ENCODE measurements at places on chromosomes 5 and 9.

GRCh38 chr9:114884787-114885452 is 45.5 kb downstream of the TNFSF8 start:
- DNase-seq = no peak

DNA sequence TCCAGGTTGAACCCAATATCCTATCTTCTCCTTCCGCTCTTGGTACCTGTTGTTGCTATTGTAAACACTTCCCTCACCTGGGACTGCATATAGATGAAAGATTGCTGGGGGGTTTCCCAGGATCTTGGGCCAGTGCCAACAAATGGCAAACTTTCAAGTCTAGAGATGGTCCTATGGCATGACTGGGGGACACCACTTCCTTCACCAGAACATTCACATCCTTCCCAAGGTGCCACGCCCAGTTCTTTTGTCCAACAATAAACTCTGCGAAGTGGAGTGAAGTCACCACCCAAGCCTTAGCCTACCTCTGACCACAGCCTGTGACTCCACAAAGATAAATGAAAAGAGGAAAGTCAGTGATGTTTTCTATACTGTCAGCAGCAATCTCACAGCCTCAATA is 34.4 kb downstream of the DOCK8 start:
- no peak for DNase-seq

GRCh38 chr5:139974661-139975060 is 68.4 kb downstream of the NRG2 start:
- no peak for DNase-seq

DNA sequence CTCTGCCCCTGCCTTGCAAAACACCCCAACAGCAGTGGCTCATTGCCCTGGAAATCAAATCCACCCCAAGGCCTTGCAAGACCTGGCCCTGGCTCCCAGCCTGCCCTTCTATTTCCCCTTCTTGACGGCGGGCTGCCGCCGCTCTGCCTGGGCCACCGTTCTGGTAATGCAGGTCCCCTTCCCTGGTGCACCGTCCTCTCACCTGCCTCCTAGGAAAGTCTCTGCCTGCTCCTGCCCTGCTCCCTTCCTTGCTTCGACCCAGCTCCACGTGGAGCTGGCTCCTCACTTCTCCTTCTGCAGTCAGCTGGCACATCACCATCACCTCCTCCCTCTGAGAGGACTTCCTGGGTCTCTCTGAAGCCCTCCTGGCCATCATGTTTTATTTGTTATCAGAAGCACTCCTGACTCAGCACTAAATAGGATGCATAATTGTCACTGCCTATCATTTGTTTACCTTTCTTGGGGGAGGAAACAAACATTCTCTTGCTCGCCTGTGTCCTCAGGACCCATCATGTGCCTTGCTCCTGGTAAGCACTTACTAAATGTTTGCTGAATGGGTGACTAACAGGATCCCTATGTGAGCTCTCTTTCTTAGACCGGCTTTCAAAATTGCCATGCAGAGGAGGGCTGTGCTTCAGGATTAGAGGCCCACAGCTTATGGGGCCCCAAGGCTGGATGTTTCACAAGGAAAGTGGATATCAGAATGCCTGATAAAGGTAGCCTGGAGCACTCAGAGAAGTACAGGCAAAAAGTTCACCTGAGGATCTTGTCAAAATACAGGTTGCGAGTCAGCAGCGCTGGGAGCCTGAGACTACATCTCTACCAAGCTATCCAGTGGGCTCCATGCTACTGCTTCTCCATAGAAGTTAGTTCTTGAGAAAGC is 19.6 kb upstream of the C5orf47 start:
- no peak for DNase-seq

DNA sequence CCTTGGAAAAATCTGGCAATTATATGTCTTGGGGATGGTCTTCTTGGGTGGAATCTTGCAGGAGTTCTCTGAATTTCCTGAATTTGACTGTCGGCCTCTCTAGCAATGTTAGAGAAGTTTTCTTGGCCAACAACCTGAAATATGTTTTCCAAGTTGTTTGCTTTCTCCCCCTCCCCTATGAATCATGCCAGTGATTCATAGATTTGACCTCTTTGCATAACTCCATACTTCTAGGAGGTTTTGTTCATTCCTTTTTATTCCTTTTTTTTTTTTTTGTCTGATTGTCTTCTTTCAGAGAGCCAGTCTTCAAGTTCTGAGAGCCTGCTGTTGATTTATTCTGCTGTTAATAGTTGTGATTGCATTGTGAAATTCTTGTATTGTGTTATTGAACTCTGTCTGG is 56.7 kb upstream of the SLC44A1 start:
- DNase-seq = no peak

GRCh38 chr5:139762615-139763170 is 32.9 kb upstream of the PSD2 start:
- DNase-seq = no peak

DNA sequence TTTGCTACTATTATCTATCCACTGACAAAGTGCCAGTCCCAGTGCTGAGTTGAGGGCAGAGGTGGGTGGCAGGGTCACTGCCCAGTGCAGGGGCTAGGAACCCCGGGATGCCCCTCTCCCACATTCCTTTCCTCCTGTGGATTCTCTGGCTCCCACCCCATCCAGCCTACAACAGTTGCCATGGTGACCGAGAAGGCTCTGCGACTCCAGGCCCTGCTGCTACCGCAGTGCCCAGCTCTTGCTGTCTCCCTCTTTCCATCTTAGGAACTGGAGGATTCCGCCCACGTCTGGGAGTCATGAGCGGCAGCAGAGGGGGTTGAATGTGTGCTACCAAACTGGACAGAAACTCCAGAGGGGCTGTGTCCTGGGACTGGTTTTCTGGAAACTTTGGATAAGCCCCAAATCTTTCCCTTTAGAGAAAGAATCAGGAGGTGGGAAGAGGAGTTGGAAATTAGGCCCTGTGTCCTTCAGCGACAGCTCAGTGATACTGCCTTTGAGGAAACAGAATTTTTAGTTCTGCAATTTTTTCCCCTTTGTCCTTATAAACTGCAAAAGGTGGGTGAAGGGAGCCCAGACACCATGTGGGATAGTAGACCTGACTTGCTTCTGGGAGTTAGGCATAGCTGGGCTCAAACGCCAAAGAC is 20.7 kb upstream of the C5orf47 start:
- DNase-seq = no peak

DNA sequence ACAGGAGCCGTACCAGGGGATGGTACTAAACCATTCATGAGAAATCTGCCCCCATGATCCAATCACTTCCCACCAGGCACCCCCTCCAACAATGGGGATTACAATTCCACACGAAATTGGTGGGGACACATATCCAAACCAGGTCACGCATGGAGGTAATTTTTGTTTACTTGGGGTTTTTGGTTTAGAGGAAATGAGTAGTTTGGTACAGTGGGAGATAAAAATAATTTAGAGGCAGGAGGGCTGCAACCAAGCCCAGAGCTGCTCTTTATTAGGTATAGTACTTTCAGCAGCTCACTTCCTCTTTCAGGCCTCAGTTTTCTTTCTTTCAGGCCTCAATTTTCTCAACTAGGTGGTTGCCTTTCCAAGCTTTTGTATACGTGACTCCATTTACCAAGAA is 23.2 kb downstream of the PRUNE2 start:
- no peak for DNase-seq

DNA sequence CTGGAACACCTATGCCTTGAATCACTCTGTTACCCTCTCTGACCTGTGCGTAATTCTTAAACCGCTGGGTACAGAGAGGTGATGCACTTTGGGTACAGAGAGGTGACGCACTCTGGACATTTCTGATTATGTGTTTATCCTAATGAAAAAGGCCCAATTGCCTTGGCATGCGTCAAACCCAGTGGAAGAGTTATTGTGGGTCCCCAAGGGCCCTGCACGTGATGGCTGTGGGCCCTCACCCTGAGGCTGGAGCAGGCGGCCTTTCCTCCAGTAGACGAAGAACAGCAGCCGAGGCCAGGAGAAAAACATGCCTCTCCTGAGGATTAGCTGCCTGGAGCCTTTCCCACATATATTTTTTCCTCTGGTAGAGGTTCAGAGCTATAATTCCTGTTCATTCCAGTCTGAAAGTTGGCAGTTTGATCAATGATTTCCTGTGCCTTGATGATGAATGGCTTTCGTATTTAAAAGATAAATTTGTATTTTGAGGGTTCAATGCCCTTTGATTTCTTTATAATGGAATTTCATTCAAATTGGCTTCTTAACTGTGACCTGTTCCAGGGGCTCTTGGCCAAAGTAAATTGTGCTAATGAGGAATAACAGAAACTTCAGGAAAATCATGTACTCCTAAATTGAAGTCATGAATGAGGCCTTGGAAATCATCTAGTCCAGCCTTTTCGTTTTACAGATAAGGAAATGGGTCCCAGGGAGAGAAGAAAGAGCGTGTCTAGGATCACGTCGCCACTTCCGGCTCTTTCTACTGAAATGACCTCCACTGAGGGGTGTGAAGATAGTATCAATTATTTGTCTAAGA is 22.8 kb downstream of the ACER2 start:
- DNase-seq = no peak

DNA sequence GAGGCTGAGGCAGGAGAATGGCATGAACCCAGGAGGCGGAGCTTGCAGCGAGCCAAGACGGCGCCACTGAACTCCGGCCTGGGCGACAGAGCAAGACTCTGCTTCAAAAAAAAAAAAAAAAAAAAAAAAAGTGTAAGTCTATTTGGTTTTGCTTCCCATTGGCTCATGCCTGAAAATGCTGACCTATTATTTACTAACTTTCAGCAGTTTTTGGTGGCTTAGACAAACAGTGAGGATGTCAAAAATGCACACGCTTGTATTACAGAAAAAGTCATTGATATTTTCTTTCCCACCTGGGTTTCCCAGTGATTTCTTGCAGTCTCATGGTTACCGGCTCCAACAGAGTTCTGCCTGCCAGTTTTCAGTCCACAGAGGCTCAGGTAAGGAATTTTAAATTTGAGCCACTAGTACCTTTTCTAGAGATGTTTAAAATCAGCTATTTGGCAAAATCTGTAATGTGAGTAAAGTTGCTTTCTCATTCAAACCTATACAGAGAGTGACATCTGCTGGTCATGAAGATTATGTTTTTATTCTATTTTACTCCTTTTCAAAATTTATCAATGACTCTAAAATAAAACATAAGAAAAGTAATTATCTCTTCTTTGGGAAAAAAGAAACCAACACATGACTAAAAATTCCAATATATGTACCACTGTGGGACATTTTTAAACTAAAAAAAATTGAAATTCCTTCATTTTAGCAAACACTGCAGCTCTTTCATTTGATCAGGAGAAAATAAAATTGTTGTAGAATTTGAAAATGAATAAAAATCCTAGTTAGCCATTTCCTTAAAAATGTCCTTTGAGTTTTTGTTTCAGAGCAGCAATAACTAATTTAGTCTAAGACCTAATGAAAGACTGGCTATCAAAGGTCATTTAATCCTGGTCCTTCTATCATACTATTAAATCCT is 8.8 kb downstream of the FAM200C start:
- DNase-seq = no peak

GRCh38 chr5:142785206-142785605 is 15.0 kb downstream of the ARHGAP26 start:
- no peak for DNase-seq

- peak; percentile 55 for DNase-seq
These were observed 576.3 kb downstream of the PDE4D start for GRCh38 chr5:59317023-59317773.

DNA sequence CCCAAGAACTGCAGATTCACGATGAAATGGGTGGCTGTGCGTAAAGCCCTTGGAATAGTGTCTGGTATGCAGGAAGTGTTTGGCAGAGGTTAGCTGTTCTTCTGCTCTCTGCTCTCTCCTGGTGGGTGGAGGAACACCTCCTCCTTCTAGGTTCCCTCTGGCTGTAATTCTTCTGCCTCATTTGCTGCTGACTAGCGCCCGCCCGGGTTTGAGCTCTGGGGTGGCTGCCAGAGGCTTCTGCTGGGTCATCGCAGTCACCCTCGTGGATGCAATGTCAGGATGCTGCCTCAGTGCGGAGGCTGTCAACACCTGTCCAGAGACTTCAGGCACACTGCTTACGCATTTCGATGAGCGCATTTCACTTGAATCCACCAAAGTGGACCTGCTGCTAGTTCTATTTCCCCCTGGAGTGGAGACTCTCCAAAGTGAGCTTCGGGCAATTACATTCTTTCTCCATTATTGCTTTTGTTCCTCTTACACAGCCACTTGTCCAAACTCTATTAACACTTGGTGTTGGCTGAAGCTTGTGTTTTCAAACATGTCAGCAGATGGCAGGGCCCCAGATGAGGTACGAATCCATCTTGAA is 11.7 kb downstream of the DOCK2 start:
- no peak for DNase-seq

GRCh38 chr5:139660105-139660922 is 12.2 kb downstream of the CXXC5 start:
- no peak for DNase-seq

- DNase-seq = peak; percentile 36
These were observed 205.3 kb upstream of the WWC1 start for GRCh38 chr5:168086104-168086610.

DNA sequence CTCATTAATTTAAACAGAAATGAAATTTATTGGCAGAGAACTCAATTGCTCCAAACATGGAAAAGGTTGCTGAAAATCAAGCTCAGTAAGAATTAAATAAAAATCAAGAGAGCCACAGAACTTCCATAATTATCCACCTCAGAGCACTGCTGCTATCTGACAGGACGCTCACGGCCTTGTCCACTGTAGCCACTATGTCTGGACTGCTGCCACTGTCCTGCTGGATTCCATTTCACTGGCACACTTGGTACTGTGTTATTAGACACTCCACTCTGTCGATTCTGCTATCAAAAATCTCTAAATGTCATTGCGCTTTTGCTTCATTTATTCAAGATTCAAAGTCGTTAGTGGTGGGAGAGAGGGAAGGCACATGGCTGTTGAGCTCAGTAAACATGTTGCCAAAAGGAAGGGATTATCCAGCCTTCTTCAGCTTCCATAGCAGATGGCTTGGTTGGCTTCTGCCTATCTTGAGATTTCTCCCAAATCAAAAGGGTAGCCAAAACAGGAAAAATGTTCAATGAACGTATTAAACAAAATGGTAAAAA is 815.0 kb downstream of the CDH18 start:
- DNase-seq = no peak

DNA sequence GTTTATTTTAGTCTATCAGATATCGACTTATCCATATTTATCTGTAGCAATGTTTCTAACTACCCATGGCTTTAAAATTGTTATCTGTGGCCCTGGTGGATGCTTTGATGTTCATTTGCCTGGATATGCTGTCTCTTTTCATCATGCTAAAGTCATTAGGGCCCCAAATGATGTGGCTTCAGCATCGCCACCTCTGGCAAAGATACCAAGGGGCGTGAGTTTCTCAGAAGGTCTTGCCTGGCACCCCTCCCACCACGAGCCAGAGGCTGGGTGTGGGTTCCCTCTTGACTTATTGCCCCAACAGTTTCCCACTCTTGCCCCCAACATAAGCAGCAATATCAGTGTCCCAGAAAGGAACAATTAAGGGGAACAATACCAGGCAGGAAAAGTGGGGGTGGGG is 5.4 kb downstream of the ROPN1L start:
- no peak for DNase-seq

DNA sequence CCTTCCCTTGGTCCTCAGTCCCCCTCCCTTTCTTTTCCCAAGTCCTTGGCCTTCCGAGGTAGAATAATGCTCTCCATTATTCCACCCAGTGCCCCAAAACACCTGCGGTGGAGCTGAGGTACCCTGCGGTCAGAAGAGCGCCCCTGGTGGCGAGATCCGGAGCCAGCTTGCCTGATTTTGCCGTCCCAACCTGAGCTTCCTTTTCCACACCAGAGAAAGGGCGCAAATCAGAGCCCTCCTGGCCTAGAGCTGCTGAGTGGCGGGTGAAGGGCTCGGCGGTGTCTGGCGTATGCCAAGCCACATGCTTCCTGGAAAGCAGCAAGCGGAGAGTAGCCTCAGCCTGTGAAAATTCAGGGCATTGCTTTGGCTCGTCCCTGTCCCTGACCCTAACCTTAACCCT is 21.1 kb upstream of the CARTPT start:
- peak; percentile 25 for DNase-seq

GRCh38 chr5:67010684-67011409 is 185.8 kb downstream of the CD180 start:
- no peak for DNase-seq

Data from HEK293T (cell line).